Aortic smooth muscle cell (primary cell): ENCODE measurements at places on chromosomes 5 and 9. TPM values are rescaled to one million over a fixed set of nuclear protein-coding genes. Genes with fewer than 3 reads are reported as not detected.

Gene EIF4E1B
- total RNA-seq, result not detected in 2 replicates

Gene FRMD3
- 3.7 and 3.9 TPM in 2 replicates for total RNA-seq

Gene TMEM174
- not detected in 2 replicates for total RNA-seq

Gene ANXA2R
- 1.5 and 1.8 TPM in 2 replicates for total RNA-seq

Gene PSMB7
- 248 and 293 TPM in 2 replicates for total RNA-seq

Gene CSF2
- total RNA-seq, result not detected in 2 replicates

Gene WNT8A
- not detected in 2 replicates for total RNA-seq

Gene NOTCH1
- total RNA-seq, result 23.5 and 39.6 TPM in 2 replicates

Gene SLC22A4
- 1.1 and 1.7 TPM in 2 replicates for total RNA-seq

Gene ZDHHC11B
- 0.26 TPM in 1 of 2 replicates, not detected in the other for total RNA-seq

Gene LAMC3
- under 0.01 and 0.12 TPM in 2 replicates for total RNA-seq

Gene ASS1
- total RNA-seq, result 140 and 149 TPM in 2 replicates

Gene LRRTM2
- total RNA-seq, result 0.13 and 0.44 TPM in 2 replicates

Gene IL13
- not detected in 2 replicates for total RNA-seq

Gene ISCA1
- 23.3 and 25.8 TPM in 2 replicates for total RNA-seq

Gene MINAR2
- total RNA-seq, result not detected in 2 replicates

Gene FIBCD1
- 0.26 and 0.50 TPM in 2 replicates for total RNA-seq

Gene ITK
- total RNA-seq, result not detected in 2 replicates

Gene C9orf153
- total RNA-seq, result 0.25 and 0.26 TPM in 2 replicates

Gene CYLC2
- not detected in 2 replicates for total RNA-seq

Gene ASPN
- total RNA-seq, result 1.7 and 19.8 TPM in 2 replicates

Gene HEMGN
- not detected in 2 replicates for total RNA-seq

Gene CANX
- total RNA-seq, result 907 and 914 TPM in 2 replicates

Gene CTXN3
- not detected in 2 replicates for total RNA-seq

Gene TIMD4
- total RNA-seq, result not detected in 2 replicates

Gene KIF24
- 2.1 and 2.9 TPM in 2 replicates for total RNA-seq

Gene EPB41L4B
- under 0.01 and 0.25 TPM in 2 replicates for total RNA-seq

Gene MORN5
- not detected in 2 replicates for total RNA-seq

Gene ACSL6
- 0.25 TPM in 1 of 2 replicates, not detected in the other for total RNA-seq

Gene CTSV
- 0.26 and 0.37 TPM in 2 replicates for total RNA-seq

Gene SOX30
- total RNA-seq, result not detected in 2 replicates

Gene PCDHGA12
- 17.6 and 22.3 TPM in 2 replicates for total RNA-seq

Gene CCNO
- total RNA-seq, result 0.40 and 0.50 TPM in 2 replicates

Gene GPR151
- not detected in 2 replicates for total RNA-seq

Gene FBP2
- total RNA-seq, result 0.06 TPM in 1 of 2 replicates, not detected in the other

Gene C9orf50
- total RNA-seq, result 0.13 and 0.19 TPM in 2 replicates

Gene PTGDS
- 9.8 and 21.8 TPM in 2 replicates for total RNA-seq

Gene SPZ1
- total RNA-seq, result not detected in 2 replicates

Gene OBP2B
- total RNA-seq, result not detected in 2 replicates

Gene HSPB3
- total RNA-seq, result 0.37 TPM in 1 of 2 replicates, not detected in the other

Gene CDX1
- 0.12 and 0.13 TPM in 2 replicates for total RNA-seq

Gene KCNN2
- total RNA-seq, result under 0.01 and 0.25 TPM in 2 replicates

Gene NPR2
- total RNA-seq, result 21.5 and 34.6 TPM in 2 replicates
